Bone marrow (tissue), 2 donors: ENCODE measurements at places on chromosomes 11 and 22.

DNA sequence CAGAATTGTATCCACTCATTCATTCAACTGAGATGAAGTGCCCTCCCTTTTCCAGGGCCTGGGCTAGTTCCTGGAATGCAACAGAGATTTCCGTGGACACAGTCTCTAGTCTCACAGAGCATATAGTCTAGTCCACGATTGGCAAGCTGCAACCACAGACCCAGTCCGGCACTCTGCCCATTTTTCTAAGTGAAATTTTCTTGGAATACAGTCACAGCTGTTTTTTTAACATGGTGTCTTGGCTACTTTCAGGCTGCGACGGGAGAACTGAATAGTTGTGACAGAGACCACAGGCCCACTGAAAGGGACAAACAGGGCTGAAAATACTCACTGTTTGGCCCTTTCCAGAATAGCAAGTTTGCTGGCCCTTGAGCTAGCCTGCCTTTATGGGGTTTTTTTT, 29.2 kb downstream of the ALG12 start:
- DNase-seq: no peak

GRCh38 chr11:58796333-58796732, 48.2 kb downstream of the GLYATL2 start:
- DNase-seq: no peak

DNA sequence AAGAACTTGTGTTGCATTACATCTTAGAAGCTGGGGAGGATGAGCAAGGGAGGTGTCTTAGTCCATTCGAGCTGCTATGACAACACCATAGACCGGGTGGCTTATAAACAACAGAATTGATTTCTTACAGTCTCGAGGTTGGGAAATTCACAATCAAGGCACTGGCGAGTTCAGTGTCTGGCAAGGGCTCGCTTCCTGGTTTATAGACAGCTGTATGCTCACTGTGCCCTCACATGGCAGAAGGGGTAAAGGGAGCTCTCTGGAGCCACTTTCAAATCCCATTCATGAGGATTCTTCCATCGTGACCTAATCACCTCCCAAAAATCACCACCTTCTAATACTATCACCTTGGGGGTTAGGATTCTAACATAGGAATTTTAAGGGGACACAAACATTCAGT, 150.0 kb upstream of the NECTIN1 start:
- DNase-seq: no peak

GRCh38 chr11:100459811-100460210, 227.3 kb upstream of the ARHGAP42 start:
- DNase-seq: no peak

DNA sequence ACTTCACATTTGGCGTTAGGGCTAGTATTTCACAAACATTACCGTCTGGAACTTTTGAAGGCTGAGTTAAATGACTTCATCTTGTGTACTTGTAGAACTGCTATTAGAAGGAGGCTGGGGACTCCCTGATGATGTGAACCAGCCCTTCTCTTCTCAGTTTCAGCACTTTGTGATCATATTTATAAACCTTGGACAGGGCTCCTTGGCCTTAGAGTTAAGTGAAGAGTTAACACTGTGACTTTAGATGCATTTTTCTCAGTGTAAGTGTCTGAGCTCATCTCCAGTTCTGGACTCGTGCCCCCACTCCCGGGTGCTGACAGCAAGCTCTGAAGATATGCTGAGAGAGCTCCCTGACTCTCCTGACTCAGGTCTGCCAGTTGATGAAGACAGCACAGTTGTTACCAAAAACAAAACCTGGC, 8.4 kb downstream of the MIAT start:
- DNase-seq: no peak

DNA sequence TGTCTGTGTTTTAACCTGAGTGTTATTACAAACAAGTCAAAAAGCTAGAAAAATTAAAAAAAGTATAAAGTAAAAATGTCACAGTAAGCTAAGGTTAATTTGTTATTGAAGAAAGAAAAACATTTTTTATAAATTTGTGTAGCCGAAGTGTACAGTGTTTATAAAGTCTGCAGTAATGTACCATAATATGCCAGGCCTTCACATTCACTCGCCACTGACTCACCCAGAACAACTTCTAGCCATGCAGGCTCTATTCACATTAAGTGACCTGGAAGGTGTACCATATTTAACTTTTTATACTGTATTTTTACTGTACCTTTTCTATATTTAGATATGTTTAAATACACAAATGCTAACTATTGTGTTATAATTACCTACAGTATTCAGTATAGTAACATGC, 14.7 kb upstream of the FDX1 start:
- DNase-seq: no peak

GRCh38 chr22:35418088-35418487, 18.1 kb downstream of the MCM5 start:
- DNase-seq: no peak

- DNase-seq: no peak
Measured at GRCh38 chr11:109205312-109205711, 216.7 kb upstream of the C11orf87 start.

DNA sequence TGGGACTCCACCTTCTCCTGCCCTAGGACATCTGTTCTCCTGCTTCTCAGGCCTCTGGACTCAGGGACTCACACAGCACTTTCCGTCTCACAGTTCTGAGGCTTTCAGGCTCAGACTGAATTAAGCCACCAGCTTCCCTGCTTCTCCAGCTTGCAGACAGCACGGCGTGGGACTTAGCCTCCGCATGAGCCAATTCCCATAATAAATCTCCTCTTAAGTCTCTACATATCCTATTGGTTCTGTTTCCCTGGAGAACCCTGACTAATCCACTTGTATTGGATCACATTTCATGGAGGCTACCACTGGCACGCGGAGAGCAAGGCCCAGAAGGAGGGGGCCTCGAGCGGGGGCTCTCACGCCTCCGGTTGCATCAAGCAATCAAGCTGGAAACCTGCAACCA, 1313.6 kb downstream of the TBC1D22A start:
- DNase-seq: no peak

DNA sequence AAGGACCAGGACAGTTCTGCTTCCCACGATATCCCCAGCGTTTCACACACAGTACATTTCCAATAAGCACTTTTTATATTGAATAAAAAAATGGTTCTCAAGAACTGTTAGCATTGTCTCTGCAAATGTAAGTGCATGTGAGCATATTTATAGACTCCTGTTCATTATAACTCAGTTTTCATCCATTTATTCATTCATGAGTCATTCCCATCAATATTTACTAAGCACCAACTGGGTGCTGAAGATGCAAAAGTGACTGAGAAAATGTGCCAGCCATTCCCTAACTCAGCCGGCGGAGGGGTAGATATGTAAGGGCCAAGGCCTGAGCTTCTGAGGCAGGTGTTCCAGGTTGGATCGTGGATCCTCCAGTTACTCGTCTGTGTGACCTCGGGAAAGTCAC, 64.8 kb downstream of the CACNG2 start:
- no peak for DNase-seq

- DNase-seq: no peak
Measured at GRCh38 chr11:85903406-85903805, 48.2 kb downstream of the CCDC83 start.

DNA sequence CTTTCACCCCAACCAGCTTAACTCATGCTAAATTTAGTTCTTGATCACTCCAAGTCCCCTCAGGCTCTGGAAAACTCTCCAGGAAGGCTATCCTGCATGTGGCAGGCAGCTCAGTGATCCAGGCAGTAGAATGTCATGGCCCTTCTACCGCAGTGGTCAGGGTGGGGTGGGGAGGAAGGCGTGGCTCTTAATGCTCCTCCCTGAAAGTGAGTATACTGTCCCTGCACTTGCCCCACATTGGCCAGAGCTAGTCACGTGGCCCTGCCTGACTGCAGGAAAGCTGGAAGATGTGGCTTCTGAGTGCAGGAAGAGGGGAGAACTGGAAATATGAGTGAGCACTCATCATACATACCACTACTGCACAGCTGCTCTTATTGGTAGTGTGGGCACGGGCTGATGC, 102.1 kb downstream of the GRAMD1B start:
- DNase-seq: no peak

DNA sequence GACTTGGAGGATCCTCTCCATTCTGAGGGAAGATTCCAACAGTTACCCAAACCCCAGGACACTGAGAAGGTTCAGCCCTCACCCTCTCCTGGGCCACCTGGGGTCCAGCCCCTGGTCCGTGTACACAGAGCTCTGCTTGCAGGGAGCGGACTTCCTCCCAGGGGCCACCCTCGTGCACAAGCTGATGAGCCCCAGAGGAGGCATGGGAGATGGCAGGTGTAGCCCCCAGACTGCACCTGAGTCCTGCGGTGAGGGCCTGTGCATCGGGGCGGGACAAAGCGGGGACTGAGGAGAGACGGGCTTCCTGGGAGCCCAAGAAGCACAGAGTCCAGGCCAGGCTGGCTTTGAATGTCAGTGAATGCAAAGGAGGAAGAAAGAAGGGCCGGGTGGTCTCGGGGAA, 1374.9 kb downstream of the BRD1 start:
- no peak for DNase-seq

GRCh38 chr22:16974298-16975084, 33.5 kb downstream of the GAB4 start:
- DNase-seq: no peak

DNA sequence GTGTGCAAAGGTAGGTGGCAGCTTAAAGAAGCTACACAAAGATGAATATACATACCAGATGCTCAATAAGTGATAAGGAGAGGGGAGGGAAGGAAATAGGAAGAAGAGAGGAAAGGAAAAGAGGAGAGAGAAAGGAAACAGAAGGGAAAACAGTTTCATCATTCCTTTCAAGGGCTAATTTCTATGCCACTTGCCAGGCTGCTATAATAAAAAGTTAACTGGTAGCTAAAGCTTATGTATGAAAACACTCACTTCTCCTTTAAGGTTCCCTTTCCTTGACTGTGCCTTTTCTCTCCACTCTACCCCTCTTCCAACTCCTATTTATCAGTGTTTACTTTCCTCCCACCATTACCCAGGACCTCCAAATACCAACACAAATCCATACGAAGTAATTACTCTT, 347.9 kb downstream of the DLG2 start:
- no peak for DNase-seq

- no peak for DNase-seq
Measured at GRCh38 chr11:103988595-103988969, 47.9 kb upstream of the DDI1 start.

- DNase-seq: no peak
Measured at GRCh38 chr11:131913267-131913666, 542.9 kb downstream of the NTM start.

- DNase-seq: peak; percentile 47
Measured at GRCh38 chr11:46345131-46345597, 2.1 kb upstream of the DGKZ start.
